ENCODE measurements at places on chromosomes 16 and 17.
A peak's percentile ranks its signal among the peaks of the same experiment; 100 is the strongest.

DNA sequence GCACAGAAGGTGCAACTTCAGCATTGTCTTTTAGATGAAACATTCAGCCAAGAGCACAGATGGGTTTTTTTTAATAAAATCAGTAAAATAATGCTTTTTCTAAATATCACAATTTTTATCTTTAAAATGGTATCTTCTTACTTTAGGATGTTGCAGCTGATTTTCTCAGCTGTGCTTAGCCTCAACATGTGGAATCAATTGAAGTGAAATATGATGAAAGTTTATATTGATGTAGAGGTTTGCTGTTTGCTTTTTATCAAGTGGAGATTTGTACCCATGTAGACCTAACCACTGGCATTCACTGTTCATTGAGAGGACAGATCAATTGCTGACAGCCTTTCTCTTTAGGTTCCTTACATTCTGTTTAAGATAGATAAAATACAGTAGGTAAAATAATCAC, 107.8 kb downstream of the CYB561 start:
- DNase-seq, result no peak

- no peak for DNase-seq
Observed at GRCh38 chr17:31274252-31274651, 22.8 kb downstream of the OMG start.

DNA sequence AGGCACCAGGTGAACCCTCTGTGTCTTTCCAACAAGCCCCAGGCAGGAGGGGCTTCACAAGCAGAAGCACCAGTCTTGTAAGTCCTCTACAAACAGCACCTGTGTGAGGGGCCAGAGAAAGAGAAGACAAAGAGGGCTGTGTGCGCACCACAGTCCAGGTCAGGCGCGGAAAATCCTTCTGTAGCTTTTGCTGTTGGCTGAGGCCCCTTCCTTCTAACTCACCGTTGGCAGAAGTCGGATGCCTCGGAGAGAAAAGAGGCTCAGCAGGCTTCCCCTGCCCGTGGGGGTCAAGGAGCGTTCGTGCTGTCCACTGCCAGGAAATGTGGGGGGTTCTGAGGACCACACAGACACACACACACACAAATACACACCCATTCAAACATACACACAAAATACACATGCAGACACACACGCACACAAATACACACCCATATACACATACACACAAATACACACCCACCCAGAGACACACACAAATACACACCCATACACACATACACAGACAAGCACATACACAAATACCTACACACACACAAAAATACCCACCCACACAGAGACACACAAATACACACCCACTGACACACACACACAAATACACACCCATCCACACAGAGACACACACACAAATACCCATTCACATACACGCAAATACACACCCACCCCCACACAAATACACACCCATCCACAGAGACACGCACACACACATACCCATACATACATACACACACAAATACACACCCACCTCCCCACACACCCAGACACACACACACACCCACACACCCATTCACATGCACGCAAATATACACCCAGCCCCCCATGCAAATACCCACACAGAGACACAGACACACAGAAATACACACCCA, 6.8 kb downstream of the ZG16B start:
- DNase-seq, result no peak

DNA sequence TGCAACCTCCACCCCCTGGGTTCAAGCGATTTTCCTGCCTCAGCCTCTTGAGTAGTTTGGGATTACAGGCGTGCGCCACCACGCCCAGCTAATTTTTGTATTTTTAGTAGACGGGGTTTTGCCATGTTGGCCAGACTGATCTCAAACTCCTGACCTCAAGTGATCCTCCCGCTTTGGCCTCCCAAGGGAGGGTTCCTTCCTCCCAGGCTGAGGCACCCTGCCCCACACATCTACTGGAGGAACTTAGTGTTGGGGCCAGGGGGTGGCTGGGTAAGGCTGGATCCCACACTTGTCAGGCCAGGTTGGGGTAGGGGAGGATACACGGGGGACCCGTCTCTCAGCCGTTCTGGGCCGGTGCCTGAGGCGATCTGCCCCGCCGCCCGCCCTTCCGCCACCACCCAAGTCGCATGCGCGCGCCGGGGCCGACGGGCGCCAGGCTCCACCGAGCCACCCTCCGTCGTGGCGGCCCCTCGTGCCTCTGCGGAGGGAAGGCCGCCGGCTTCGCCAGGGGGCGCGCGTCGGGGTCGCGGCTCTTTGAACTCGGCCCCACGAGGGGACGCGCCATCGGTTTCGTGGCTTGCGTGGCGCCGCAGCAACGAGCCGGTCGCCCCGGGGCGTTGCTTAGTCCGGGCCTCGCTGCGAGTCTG, 15.9 kb downstream of the GRB7 start:
- no peak for DNase-seq

GRCh38 chr16:12170103-12171040, 193.8 kb downstream of the SNX29 start:
- DNase-seq, result no peak

GRCh38 chr16:71464231-71464630, 2.2 kb upstream of the ZNF23 start:
- DNase-seq, result no peak

DNA sequence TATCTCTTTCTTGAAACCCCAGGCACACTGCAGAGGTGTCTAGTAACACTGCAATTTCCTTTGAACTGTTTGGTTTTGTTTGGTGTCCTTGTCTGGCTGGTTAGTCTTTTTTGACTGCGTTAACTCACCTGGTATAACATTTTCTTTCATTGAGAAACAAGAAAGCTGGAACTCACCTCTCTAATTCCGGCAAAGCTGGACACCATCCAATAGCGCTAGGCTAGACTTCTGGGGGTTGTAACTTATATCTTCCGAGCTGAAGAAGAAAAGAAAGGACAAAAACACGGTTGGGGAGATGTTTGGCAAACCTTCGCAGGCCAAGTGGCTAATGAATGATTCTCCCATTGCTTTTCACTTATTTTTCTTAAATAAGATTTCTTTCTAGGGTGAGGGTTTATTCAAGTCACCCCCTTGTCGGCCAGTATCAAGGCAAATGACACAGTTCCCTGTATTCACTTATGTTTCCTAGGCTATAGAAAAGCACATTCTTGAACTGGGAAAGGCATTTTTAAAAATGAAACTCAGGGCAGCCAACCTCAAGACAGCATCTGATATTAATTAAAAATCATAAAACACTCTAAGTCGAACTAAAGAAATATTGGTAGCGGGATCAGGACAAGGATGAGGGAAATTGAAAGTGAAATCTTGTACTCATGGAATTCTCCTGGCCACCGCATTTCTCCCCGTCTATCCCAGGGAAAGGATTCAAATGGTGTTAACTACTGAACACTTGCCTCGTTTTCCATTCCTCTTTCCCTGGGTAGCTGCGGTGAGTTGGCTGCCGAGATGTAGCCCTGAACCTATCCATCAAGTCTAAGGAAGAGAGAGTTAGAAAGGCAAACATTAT, 95.9 kb upstream of the ZFHX3 start:
- no peak for DNase-seq

DNA sequence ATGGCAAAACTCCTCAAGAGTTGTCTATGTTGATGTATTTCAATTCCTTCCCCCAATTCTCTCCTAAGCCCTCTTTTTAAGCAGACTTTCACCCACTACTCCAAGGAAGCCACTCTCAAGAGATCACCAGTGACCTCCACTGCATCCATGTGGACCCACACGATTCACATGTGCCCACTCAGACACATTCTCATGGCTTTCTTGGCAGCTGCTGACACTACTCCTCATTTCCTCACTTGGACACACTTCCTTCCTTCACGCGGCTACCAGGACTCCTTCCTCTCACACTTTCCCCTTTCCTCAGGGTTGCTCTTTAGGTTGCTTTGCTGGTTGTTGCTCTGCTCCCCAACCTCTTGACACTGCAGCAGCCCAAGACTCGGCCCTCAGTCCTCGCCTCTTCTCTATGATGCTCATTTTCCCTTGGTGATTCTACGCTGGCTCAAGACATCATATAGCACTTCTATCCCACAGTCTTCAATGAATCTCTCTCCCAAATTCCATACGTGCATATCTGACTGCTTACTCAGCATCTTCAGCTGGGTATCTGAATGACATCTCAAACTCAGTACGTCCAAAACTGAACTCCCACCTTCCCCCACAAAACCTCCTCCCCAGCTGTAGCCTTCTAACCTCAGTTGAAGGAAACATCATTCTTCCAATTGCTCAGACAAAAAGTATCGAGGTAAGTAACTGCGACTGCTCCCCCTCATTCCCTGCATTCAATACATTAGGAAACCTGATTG, 28.2 kb downstream of the HELZ start:
- DNase-seq, result no peak

DNA sequence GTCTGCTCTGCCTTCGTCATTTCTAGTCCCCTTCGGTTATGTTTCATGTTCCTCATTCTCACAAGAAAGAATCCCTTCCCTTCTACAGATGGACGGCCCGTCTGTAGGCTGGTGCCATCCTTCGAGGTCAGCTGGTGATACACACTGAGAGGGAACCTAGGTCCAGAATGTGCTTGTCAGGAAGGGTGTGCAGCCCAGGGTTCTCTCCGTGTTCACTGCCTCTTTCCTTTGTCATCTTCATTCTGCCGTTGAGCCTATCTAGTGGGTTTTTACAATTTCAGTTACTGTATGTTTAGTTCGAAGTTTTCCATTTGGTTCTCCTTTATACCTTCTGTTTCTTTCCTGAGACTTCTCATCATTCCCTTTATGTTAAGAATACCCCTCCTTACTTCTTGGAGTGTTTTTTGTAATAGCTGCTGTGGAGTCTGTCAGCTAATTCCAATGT, 18.9 kb downstream of the KIAA0513 start:
- no peak for DNase-seq

- no peak for DNase-seq
Observed at GRCh38 chr17:19641687-19642372, 6.7 kb upstream of the ALDH3A2 start.

DNA sequence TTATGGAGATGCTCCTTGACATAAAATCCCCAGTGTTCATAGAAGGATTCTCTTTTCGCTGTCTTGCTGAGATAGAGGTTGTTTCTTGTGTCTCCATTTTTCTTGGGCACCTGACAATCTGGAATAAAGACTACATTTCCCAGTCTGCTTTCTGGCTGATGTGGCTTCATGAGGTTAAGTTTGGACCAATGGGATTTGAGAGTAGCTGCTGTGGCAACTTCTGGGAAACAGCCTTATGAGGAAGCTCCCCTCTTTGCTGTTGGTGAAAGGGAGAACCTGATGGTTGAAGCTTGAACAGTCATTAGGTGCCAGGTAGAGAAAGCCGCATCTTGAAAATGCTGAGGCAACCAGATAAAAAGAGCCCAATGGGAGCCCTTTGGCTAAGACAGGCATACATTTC, 24.4 kb downstream of the HS3ST4 start:
- DNase-seq, result no peak

DNA sequence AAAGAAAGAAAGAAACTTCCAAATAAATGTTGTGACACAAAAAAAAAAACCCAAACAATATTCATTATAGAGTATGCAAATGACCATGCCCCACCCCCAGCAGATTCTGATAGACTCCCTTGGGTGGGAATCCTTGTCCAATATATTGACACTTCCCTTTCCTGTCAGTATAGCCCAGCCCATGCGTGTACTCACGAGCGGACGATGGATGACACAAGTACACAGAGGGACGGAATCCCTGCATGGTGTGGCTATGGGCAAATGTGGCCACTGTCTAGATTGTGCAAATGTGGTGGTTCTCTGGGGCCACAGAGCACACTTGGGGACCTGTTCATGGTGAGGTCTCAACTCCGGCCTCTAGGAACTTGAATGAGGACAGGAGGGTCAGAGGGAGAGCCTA, 3.1 kb downstream of the RAB37 start:
- no peak for DNase-seq

GRCh38 chr17:66996926-66997325, 32.4 kb downstream of the CACNG4 start:
- DNase-seq, result no peak

DNA sequence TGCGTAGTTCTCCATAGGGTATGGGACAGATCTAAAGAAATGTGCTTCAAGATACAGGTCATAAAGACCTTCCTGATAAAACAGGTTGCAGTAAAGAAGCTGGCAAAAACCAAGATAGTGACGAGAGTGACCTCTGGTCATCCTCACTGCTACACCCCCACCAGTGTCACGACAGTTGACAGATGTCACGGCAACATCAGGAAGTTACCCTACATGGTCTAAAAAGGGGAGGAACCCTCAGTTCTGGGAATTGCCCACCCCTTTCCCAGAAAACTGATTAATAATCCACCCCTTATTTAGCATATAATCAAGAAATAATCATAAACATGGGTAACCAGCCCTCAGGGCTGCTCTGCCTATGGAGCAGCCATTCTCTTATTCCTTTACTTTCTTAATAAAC, 46.3 kb downstream of the CLEC19A start:
- DNase-seq, result no peak

- no peak for DNase-seq
Observed at GRCh38 chr17:72682605-72683004, 409.9 kb downstream of the SLC39A11 start.

DNA sequence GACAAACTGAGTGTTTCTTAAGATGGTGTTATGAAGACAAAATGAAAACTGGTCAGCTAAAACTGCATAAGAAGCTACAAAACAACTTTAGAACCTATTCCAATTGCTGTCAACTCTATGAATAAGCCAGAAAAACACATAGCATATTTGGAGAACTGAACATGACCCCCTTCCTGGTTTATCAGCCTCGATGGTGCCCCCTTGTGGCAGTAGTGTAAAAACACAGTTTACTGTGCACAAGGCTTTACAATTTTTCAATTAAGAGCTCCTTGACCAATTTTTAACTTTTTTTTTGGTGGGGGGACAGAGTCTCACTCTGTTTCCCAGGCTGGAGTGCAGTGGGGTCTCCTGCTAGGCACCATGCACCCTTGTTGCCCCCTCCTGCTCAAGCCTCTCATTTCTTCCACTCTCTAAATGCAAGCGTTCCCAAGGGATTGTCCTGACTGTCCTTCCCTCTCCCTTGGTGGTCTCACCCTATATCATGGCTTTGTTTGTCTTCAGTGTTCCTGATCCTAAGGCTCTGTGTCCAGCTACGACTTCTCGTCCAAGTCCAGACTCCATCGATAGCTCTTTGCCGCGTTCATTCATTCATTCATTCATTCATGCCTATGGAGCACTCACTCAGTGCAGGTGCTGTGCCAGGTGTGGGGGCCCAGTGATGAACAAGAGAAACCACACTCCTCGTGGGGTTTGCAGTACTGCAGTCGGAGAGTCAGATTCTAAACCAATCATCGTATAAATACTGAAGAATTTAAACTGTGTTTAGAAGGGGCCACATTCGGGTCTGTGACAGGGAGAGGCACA, 7.5 kb downstream of the EIF1 start:
- peak; percentile 76 for DNase-seq

DNA sequence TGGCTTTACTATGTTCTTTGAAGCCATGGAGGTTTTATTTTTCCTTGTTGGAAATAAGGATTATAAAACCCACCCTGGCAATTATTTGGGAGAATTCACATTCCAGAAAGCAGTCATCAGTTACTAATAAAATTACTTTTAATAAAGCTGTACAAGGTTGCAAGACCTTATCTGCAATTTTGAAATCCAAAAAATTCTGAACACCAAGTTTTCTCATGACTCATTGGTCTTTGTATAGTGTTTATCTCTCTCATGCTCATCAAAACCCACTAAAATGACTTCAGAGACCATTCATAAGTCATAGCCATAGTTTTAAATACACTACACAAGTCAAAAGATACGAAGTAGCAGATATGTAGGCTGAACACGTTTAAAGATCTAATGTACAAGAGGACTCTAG, 6.0 kb upstream of the KRT38 start:
- no peak for DNase-seq

Data from activated CD4-positive, alpha-beta T cell treated with anti-CD3 and anti-CD28 coated beads, Interleukin-2, amount 50 U/mL, for 16 hours (primary cell).